ENCODE measurements at places on chromosomes 11 and 22.

GRCh38 chr11:36121054-36121453, 168.2 kb downstream of the COMMD9 start:
- no peak for DNase-seq

DNA sequence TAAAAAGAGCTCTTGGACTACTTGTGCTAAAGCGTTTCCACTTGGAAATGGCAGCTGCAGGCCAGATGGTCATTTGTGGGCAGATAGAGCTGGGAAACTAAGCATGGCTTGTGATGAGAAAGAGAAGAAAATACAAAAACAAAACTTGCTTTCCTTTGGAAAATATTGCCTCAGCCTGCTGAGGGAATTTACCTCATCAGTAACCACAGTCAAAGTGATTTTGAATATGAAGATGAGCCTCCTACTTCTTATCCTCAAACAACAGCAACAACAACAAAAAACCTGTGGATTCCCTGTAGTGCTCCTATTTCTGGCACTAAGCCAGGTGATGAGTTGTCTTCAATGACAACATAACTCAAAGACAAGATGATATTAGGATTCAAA, 62.7 kb upstream of the FIBIN start:
- DNase-seq, result no peak

- no peak for DNase-seq
These were observed 95.2 kb downstream of the DSCAML1 start for GRCh38 chr11:117701781-117702180.

DNA sequence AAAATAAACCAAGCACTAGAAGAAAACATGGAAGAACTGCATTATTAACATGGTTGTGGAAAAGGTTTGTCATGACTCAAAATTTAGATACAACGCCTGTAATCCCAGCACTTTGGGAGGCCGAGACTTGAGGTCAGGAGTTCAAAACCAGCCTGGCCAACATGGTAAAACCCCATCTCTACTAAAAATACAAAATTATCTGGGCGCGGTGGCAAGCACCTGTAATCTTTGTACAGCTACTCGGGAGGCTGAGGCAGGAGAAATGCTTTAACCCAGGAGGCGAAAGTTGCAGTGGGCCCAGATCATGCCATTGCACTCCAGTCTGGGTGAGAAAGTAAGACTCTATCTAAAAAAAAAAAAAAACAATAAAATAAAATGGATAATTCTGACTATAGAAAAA, 23.7 kb downstream of the GNB1L start:
- no peak for DNase-seq

- DNase-seq, result no peak
These were observed 84.6 kb upstream of the FAT3 start for GRCh38 chr11:92140021-92140420.

DNA sequence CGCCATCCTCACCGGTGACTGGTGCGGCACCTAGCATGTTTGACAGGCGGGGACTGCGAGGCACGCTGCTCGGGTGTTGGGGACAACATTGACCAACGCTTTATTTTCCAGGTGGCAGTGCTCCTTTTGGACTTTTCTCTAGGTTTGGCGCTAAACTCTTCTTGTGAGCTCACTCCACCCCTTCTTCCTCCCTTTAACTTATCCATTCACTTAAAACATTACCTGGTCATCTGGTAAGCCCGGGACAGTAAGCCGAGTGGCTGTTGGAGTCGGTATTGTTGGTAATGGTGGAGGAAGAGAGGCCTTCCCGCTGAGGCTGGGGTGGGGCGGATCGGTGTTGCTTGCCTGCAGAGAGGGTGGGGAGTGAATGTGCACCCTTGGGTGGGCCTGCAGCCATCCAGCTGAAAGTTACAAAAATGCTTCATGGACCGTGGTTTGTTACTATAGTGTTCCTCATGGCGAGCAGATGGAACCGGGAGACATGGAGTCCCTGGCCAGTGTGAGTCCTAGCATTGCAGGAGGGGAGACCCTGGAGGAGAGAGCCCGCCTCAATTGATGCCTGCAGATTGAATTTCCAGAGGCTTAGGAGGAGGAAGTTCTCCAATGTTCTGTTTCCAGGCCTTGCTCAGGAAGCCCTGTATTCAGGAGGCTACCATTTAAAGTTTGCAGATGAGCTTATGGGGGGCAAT, 1.1 kb downstream of the NEAT1 start:
- DNase-seq, result peak; percentile 43

DNA sequence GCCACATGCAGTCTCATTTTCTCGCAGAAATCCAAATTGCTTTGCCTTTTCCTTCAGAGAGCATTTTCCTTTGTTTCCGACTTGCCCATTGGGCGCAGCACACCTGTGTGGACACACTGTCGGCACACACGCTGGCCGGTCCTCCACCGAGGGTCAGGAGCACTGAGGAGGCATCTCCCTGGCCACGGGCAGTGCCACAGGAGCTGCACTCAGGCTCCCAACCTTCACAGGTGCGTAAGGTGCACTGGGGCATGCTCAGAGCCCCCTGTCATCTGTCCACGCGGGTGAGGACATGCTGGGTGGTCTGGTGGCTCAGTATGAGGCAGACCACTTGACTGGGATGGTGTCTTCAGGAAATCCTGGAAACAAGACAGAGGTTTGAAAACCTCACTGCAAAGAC, 779.1 kb downstream of the BRD1 start:
- no peak for DNase-seq

DNA sequence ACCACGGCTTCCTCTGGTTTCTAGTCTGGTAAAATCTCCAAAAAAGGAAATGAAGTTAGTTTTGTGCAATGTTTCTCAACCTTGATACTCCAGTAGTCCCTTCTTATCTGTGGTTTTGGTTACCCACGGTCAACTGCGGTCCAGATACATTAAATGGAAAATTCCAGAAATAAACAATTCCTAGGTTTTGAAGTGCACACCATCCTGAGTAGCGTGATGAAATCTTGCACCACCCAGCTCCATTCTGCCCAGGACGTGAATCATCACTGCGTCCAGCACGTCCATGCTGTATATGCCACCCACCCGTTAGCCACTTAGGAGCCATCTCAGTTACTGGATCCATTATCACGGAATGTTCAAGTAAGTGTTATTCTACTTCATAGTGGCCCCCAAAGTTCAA, 117.0 kb downstream of the FBXO7 start:
- no peak for DNase-seq

- no peak for DNase-seq
These were observed 107.2 kb downstream of the SCN3B start for GRCh38 chr11:123547180-123547579.

GRCh38 chr22:43013355-43014315, 1.3 kb downstream of the PACSIN2 start:
- DNase-seq, result no peak

DNA sequence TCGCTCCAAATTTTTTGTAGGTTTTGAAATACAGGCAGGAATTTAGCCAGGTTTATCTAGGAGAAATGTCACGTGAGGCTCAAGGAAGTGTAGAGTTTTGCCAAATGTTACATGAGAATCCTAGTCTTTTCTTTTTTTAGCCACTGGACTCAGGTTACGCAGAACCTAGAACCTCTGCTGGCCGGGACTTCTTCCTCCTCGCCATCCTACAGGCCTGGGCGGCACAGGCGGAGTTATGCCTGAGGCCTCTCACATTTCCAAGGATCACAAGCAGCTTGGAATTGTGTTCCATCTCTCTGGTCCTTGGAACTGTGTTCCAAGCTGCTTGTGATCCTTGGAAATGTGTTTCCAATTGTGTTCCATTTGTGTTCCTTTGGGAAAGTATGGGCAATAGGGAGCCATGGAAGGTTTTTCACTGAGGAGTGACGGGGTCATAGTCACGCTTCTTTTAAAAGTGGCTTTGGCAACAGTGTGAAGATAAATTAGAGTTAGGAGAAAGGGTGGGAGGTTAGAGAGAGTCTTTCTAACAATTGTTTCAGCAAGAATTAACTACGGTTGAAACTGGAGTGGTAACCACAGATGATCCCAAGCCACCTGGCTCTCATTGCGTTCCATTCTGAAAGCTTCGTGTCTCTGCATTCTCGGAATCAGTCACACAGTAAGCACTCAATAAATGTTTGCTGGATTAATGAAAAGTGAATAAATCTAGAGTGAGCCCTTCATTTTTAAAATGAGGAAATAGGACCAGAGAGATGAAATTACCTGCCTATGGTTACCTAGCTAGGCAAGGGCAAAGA, 12.5 kb upstream of the POU2AF1 start:
- DNase-seq, result no peak

DNA sequence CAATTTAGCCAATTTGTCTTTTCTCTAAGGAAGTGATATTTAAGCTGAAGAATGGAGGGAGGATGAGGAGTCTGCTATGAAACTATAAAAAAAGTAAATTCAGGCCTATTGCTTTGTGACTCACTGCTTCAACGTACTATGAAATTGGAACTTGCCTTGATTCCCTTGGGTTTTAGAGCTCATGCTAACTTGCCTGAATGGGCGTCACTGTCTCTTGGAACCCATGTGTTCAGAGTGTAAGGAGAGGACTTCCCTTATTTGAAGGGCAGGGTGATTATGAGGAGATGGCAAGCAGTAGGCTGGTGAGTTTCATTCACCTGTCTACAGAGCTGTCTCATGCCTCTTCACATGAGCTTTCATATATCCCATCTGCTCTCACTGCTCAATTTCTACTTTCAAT, 28.7 kb upstream of the WT1 start:
- no peak for DNase-seq

- DNase-seq, result no peak
These were observed 11.8 kb downstream of the MB start for GRCh38 chr22:35605369-35605680.

Measured in nucleus accumbens (tissue), 56 donors.